Stimulated activated CD8-positive, alpha-beta memory T cell treated with anti-CD3 and anti-CD28 coated beads, Interleukin-4, amount 100 ng/mL, for 1 hour (primary cell): ENCODE measurements at places on chromosomes 6 and 20.

DNA sequence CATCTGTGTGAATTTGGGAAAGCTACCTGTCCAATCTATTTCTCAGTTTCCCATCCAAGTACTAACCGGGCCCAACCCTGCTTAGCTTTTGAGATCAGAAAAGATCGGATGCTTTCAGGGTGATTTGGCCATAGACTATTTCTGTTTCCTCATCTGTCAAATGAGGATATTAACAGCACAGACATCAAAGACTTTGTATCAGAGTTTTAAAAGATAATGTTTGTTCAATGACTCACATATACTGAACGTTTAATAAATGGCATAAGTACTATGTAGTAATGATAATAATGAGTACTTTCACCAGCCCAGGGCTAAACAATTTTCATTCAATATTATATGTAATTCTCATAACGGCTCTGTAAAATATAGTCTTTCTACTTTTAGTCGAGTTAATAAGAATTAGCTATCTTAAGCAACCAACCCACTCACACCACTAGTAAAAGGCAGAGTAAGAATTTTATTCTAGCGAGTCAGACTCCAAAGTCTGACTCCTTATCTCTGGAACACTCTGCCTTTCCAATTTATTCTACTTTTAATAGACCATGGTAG lies 216.5 kb downstream of the ARHGAP18 start:
- no peak for DNase-seq

GRCh38 chr6:144447472-144447871 lies 162.3 kb downstream of the UTRN start:
- no peak for DNase-seq

- DNase-seq: no peak
Measured at GRCh38 chr6:108875161-108875555, 26.9 kb downstream of the ARMC2 start.

DNA sequence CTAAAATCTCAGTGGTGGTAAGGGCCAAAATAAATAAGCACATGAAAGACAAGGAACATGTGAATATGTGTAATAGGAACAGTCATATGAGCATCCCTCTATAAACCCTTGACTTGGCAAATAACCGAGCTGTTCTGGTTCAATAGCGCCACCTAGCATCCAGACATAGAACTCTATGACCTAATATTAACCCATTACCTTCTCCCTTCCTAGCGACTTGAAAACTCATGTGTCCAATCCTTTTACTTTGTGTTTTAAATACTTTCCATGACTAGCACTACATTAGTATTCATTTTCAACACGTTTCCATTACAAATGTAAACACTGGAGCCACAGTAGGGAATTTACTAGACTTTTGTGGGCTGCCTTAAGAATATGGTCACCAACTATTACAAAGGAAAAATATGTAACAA lies 279.7 kb downstream of the UST start:
- no peak for DNase-seq

DNA sequence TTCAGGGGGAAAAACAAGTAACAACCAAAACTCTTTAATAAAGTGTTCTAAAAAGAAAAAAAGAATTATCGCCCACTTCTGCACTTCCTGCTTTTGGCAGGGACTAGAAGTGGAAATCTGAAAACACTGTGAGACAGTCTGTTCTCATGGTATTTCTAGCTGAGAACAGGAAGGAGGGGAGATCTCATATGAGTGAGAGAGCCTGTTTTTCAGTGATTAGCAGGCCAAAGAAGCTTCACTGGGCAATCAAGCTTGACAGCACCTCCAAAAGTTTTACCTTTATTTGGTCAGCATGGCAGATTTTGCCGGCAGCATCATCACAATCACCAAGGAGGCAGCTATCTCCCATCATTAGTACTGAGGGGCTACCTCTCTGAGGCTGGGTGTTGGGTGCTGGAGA lies 79.5 kb upstream of the ATXN1 start:
- no peak for DNase-seq

DNA sequence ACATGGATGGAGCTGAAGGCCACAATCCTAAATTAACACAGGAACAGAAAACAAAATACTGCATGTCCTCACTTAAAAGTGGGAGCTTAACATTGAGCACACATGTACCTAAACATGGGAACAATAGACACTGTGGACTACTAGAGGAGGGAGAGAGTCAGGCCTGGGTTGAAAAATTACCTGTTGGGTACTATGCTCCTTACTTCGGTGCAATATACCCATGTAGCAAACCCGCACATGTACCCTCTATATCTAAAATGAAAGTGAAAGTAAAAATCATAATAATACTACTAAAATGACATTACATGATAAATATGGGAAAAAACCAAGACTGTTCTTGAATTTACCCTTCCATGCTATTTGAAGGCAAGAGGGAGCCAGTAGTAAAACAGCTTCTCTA lies 1273.8 kb upstream of the ADGRB3 start:
- DNase-seq: no peak

GRCh38 chr6:137665342-137665934 lies 171.2 kb upstream of the OLIG3 start:
- DNase-seq: no peak

- DNase-seq: no peak
Measured at GRCh38 chr6:137863091-137863797, 3.8 kb upstream of the TNFAIP3 start.

DNA sequence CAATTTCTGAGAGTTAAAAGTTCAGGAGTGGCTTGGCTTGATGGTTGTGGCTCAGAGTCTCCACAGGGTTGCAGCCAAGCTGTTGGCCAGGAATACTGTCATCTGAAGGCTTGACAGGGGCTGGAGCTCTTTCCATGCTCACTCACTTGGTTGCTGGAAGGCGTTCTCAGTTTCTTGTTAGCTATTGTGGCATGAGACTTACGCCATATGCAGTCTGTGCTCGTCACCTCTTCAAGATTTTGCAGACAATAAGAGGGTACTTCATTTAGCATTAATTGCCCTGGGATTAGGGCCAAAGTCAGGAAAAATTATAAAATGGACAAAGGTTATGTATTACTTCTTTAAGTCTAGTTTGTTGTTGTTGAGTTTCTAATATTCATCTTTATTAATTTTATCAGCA lies 380.6 kb upstream of the MAP3K7 start:
- no peak for DNase-seq

- no peak for DNase-seq
Measured at GRCh38 chr6:16711546-16712254, 49.6 kb downstream of the ATXN1 start.

DNA sequence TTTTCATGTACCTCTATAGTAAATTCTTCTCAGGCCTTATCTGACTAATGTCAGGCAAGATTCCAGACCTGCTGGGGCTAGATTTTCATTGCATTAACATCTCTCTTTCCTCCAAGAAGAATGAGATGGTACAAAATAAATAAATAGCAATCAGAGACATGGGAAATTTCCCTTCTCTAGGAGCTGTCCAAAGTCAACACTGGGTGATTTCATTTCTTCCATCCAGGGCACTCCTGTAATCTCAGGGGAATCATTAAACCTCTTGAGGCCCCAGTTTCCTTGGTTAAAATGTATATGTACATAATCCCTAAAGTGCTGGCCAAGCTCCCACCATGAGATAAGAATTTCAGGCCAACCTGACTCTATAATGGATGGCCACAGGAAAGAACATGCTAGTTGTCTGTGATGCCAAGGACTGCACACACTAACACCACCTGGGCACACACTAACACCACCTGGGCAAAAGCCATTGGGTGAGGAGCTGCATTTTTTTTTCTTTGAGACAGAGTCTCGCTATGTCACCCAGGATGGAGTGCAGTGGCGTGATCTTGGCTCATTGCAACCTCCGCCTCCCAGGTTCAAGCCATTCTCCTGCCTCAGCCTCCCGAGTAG lies 912 bp downstream of the IL17F start:
- no peak for DNase-seq

GRCh38 chr20:37418591-37419109 lies 72.7 kb downstream of the SRC start:
- DNase-seq: no peak
